Activated CD8-positive, alpha-beta memory T cell treated with anti-CD3 and anti-CD28 coated beads for 1 hour (primary cell): ENCODE measurements at places on chromosomes 13 and 19.

DNA sequence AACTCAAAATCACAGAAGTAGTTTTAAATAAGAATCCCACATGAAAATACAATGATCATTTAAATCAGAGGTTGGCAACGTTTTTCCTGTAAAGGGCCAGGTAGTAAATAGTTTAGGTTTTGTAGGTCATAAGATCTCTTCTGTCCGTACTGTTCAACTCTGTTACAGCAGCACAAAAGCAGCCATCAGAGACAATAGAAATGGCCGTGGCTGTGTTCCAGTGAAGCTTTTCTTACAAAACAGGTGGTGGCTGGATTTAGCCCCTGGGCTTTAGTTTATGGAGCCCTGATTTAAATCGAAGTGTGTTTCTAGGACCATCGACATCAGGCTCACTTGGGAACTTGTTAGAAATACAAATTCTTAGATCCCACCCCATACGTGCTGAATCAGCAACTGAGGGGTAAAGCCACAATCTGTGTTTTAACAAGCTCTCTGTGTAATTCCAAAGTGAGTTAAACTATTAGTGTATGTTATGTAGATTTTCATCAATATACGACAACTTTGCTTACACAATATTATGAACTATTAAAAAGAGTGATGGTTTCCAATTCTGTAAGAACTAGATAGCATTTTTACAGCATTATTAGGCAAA, 54.8 kb upstream of the MIR17HG start:
- no peak for DNase-seq

- no peak for DNase-seq
These were observed 9.6 kb downstream of the USP12 start for GRCh38 chr13:27161980-27162379.

- no peak for DNase-seq
These were observed at the start of gene DNAJB1 for GRCh38 chr19:14517840-14518505. DNAJB1 (minus strand) TSS chr19:14518397; CDS start chr19:14518349, 48 bp downstream.

DNA sequence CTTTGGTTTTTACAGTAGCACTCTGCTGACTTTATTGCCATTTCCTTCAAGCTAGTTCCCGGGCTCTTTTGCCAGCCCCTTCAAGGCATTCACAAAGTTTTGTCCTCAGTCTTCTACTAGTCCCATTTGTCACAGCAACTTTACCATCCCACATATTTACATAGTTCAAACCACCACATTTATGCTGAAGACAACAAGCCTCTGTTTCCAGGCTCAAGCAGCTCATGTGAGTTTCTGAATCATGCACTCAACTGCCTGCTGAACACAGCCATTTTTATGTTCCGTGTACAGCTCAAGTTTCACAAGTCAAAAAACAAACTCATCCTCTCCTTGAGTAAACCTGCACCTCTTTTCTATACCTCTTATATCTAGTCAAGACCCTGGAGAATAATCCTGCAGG, 977.0 kb upstream of the SLC10A2 start:
- no peak for DNase-seq

DNA sequence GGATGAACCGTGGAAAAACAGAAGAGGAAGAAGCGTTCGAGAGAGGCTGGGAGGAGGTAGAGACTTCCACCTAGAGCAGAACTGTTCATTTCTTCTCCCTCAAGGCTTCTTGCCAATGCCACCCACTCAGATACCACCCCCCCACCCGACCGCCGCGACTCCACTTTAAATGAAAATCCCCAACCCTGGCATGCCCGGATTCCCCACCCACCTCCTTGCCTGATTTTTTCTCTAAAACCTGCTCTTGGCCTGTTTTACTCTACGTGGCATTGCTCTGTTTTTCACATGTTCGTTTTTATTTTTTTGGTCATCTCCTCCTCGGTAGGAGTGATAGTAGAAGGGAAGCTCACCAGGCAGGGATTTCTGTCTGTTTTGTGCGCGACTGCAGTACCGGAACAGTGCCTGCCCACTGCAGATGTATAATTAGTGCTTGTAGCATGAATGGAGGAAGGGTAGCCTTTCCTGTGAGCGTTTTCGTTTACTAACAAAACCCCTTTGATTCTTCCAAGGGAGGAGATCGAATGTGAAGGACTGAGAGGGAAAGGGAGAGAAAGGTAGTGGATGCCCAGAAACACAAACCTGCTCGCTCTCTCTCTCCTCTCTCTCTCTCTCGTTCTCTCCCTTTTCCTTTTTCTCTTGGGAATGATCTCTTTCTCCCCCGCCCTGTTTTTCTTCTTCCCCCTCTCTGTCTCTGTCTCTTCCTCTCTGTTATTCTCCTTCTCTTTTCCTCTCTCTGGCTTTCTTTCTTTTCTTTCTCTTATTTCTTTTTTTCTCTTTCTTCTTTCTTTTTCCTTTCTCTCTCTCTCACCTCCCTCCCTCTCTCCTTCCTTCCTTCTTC, 2.2 kb downstream of the CD70 start:
- no peak for DNase-seq
